ENCODE measurements at places on chromosomes 11 and 22.

DNA sequence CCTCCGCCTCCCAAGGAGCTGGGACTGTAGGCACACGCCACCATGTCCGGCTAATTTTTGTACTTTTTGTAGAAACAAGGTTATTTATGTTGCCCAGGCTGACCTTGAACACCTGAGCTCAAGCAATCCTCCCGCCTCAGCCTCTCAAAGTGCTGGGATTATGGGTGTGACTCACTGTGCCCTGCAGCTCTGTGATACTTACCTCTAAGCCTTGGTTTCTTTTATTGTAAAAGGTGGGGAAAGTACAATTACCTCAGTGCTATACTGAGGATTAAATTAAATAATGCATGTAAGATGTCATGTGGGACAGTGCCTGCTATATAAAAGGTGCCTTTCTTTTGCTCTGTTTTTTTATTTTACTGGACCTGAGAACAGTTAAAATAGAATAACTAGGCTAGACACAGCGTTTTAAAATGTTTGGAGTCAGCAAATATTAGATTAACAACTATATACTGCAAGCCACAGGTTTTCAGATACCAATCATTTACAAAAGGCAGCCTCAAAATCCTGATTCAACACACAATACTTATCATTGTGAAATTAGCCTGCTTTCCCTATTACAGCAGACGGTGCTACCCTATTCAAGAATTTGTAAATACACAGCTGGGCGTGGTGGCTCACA, 30.0 kb downstream of the PRR14L start:
- no peak for DNase-seq

DNA sequence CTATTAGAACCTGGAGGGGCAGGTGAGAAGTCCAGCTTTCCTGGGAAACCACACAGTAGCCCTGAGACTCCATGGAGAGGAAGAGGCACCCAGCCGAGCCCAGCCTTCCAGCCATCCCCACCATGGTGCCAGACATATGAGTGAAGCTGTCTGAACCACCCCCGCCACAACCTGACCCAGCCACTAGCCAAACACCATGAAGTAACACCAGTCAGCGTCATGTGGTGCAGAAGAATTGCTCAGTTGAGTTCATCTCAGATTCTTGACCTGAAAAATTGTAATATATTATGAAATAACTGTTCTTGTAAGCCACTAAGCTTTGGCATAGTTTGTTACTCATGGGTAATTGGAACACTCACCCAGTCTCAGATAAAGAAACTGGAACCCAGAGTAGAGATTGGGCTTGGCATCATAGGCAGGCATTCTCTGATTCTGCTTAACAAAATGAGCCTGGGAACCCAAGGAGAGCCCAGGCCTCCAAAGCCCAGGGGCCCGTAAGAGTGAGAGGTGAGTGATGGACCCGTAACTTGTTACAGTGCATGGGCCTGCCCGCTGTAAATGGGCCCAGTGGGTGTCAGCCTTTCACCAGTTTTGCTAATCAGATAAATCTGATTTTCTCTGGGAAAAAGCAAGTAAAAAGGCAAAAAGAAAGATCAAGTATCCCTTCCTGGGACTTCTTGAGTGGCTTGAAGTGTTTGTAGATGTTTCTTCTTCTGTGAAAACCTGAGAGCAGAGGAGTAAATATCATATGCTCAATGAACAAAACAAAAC, 305.5 kb downstream of the DDX10 start:
- DNase-seq, result no peak

DNA sequence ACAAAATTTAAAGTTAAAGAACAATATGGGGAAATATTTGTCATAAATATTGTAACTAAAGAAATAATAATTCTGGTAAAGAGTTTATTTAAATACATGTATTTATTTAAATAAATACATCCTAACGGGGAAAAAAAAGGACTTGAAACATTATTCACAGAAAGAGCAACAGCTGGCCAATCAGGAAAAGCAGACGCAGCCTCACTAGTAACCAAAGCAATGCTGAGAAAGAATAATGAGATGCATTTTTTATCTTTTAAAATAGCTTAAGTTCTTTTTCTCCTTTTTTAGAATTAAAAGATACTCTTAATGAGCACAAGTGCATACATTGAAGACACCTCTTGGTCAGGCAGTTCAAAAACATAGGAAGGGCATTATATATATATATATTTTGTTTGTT, 2.6 kb upstream of the LTO1 start:
- no peak for DNase-seq

DNA sequence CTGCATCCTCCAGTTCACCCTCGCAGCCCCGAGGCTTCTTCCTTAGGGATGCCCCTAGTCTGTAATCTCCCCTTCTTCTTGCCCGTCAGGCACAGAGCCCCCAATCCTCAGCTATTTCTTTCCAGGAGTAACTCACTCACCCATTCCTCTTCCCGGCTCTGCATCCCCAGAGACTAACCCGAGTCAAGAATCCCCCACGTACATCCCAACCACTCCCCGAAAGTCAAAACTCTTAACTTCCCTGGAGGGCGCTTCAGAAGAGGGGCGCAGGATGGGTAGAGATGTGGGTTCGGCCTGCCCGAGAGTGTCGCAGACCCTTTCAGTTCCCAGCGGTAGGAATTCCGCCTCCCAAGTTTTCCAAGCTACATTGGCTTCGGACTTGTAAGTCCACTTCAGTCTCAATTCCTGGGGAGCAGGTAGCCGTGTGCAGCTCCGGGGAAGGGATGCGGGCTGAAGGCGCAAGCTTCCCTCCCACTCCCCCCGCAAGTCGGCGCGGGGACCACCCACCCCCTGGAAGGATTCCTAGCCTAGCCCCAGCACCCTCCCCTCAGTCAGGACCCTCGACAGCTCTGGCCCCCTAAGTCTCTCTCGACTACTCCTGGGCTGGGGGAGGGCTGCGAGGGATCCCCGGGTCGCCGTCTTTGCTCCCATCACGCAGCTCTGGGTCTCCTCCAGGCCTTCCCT, 871 bp downstream of the BDNF start:
- peak; percentile 29 for DNase-seq

DNA sequence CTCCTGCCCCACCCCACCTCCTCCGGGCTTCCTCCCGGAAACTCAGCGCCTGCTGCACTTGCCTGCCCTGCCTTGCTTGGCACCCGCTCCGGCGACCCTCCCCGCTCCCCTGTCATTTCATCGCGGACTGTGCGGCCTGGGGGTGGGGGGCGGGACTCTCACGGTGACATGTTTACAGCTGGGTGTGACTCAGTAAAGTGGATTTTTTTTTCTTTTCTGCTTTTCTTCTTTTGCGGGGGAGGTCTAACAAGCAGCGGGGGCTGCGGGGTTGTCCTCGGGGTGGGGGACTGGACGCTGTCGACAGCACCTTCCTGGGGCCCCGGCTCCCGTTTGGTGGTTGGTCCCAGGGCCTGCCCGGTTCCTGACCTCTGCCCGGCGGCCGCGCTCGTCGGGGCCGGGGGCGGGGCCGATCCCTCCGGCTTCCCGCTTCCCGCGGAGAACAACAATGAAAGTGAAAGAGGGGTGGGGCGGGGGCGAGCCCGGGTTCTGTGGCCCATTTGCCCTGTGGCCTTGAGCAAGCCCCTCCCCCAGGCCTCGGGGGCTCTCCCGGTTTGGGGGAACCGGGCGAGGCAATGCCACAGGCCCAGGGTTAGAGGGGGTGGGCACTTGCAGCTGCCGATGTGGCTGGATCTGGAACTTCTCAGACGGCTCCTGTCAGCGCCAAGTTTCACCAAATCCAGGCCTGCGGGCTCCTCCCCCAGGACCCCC, 975 bp upstream of the MDK start:
- DNase-seq, result peak; percentile 73

GRCh38 chr11:10646005-10646404, 47.5 kb downstream of the IRAG1 start:
- no peak for DNase-seq

DNA sequence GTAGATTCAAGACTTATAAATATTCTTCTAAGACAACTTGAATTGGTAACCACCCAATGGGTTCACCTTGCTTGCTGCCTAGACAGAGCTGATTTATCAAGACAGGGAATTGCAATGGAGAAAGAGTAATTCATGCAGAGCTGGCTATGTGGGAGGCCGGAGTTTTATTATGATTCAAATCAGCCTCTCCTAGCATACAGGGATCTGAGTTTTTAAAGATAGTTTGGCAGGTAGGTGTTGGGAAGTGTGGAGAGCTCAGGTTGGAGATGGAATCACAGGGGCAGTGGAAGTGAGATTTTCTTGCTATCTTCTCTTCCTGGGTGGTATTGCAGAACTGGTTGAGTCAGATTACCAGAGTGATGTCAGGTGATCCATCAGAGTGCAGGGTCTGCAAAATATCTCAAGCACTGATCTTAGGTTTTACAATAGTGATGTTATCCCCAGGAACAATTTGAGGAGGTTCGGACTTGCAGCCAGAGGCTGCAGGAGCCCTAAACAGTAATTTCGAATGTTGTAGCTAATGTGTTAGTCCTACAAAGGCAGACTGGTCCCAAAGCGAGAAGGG, 1448.6 kb upstream of the RAG2 start:
- no peak for DNase-seq

GRCh38 chr11:11629368-11629767, 7.6 kb upstream of the GALNT18 start:
- no peak for DNase-seq

- peak; percentile 30 for DNase-seq
Observed at GRCh38 chr11:124329787-124330478, 9.9 kb upstream of the OR8D2 start.

GRCh38 chr11:73729594-73730206, 31.2 kb downstream of the RAB6A start:
- no peak for DNase-seq

- no peak for DNase-seq
Observed at GRCh38 chr11:14455648-14456430, 43.8 kb downstream of the COPB1 start.

DNA sequence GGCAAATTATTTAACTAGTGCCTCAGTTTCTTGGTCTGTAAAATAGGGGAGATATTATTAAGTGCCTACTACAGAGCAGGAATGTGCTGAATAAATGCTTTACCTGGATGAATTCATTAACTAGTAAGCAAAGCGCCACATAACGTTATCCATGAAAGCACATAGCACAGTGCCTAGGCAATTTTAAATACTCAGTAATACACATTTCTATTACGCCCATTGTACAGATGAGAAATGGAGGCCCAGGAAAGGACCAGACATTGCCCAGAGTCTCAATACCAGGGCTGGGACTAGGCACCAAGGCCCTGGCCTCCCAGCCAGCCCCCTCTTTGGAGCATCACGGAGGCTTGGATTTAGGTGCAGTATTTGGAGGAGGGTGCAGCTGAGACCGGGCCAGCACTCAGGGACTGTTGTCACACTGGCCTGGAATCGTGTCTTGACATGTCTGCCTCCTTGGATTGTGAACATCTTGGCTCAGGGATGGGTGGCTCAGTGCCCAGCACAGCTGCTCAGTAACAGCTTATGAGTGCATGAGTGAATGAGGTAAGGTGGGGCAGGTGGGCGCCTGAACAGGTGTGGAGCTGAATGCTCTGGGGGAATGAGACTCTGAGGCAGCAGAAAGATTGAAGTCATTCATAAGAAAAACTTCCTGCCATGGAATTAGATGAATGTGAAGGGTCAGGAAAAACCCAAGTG, 42.1 kb upstream of the TPBGL start:
- DNase-seq, result peak; percentile 84

Measured in NCI-H1105 treated with DMSO at 0.1 percent for 48 hours (cell line).